Renal cortex interstitium (tissue), 15 donors: ENCODE measurements at places on chromosomes 5 and 9.

GRCh38 chr5:59218424-59219045 is 635.7 kb downstream of the RAB3C start:
- DNase-seq = no peak

GRCh38 chr5:168897387-168898122 is 318.4 kb upstream of the PANK3 start:
- DNase-seq = no peak

DNA sequence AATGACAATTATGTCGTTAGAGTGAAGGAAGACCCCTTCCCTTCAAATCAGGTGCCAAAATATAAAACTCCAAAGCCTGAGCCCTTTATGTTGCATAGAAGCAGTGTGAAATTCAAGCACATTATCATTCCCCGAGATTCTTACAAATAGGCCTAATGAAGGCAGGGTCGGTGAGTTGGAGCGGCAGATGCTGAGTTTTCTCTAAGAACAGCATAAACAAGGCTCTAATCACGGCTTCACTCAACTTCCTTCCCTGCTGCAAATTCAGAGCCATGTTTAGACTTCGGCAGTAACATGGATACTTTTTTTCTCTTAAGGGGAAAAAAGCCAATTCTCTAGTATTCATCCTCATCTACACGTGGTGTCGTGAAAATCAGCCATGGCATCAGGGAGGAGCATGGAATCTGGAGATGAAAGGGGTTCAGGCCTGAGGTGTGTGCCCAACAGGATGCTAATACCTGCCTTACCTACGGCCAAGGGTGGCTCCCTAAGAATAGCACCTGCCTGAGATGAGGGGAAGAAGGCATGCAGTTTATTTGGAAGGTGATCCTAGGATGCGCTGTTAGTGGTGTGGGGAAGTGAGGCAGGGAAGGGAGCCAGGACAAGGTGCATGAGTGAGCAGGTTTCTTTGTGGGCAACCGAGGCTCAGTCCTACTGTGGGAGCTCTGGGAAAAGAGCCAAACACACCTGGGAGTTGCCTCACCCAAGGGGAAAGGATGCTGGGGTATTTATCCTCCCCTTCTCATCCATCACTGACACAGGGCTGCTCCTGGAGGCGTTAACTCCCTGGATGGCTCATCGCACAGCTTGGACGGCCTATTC is 146.8 kb upstream of the TBC1D2 start:
- DNase-seq = no peak

- DNase-seq = no peak
Measured at GRCh38 chr5:14571901-14572300, 9.7 kb upstream of the OTULINL start.

- DNase-seq = no peak
Measured at GRCh38 chr5:124819201-124819600, 72.8 kb upstream of the ZNF608 start.

GRCh38 chr5:178625679-178626483 is 969 bp downstream of the CLK4 start:
- peak; percentile 38 for DNase-seq

GRCh38 chr5:6251565-6252102 is 126.7 kb downstream of the MED10 start:
- DNase-seq = no peak

GRCh38 chr5:135443161-135443960 is 3.8 kb downstream of the DCANP1 start:
- DNase-seq = no peak

DNA sequence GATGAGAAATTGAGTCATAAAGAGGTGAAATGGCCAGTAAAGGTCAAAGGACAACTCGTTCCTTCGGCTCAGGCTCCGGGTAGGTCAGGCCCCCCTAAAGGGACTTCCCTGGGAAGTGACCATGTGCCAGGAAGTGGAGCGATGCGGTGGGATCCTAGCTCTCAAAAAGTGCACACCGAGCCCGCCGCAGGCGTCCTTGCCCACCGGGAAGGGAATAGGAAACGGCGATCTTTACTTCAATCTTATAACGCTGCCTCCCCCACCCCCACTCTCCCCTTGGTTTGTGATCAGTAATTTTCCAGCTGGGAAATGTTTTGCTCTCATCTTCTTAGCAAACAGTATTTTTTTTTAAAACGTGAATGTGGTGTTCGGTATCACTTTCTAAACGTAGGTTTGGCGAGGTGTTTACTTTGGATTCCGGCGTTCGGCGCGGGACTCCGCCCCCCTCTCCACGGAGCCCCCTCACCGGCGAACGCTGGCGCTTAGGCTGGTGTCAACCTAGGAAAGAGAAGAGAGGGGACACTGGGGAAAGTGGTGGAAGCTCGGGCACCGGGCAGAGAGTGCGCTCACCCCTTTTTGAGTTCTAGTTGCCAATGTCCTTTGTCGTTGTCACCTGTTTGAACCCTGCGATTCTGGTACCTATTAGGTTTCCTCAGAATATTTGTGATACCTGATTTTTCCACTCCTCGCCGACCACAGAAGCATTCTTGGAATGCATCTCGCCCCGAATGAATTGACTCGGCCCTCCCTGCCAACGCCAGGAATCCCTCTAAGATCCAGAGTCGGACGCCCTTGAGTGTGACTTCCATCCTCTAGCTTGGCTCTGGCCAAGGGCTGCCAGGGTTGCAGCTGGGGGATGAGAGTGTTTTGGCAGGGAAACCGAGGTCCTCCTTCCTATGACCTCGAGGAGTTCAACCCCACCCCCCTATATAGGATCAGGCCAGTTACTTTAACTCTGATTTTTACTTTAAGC is 1.8 kb upstream of the KLF4 start:
- DNase-seq = no peak

- no peak for DNase-seq
Measured at GRCh38 chr9:9623506-9623905, 989.3 kb downstream of the PTPRD start.

- DNase-seq = no peak
Measured at GRCh38 chr9:28832168-28832770, 1259.0 kb upstream of the C9orf72 start.

DNA sequence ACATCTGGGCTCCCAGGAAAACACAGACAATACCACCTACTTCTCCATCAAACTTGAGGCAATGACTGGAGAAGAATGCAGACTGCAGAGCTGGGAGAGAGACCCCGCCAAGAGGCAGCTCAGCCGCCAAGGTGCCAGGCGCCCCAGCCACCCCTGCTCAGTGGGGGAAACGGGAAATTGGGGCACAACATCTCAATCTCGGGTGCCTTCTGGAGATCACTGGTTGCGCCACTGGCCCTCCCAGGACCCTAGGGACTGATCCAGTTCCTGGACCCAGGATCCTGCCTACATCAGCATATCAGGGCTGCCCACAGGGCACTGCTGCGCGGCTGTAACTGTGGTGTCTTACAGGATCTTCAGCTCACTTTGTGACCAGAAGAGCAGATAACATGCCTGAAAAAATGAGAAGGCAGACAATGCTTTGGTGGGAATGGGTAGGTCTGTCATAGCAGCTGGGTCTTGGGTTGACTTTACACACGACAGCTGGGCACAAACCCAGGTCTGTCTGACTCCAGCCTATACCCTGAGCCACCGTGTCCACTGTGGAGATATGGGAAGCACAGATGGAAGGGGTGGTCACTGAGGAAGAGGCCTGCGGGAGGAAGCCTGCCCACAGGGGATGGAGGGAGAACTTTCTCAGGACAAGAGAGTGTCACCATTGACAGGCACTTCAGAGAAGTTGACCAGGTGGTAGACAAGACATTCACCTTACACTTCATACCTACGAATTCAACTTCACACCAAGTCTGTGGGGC is 135.2 kb upstream of the RAPGEF1 start:
- DNase-seq = no peak

GRCh38 chr9:2093920-2094597 is 78.9 kb downstream of the SMARCA2 start:
- DNase-seq = no peak

GRCh38 chr5:179313849-179314521 is 31.3 kb downstream of the ADAMTS2 start:
- no peak for DNase-seq

DNA sequence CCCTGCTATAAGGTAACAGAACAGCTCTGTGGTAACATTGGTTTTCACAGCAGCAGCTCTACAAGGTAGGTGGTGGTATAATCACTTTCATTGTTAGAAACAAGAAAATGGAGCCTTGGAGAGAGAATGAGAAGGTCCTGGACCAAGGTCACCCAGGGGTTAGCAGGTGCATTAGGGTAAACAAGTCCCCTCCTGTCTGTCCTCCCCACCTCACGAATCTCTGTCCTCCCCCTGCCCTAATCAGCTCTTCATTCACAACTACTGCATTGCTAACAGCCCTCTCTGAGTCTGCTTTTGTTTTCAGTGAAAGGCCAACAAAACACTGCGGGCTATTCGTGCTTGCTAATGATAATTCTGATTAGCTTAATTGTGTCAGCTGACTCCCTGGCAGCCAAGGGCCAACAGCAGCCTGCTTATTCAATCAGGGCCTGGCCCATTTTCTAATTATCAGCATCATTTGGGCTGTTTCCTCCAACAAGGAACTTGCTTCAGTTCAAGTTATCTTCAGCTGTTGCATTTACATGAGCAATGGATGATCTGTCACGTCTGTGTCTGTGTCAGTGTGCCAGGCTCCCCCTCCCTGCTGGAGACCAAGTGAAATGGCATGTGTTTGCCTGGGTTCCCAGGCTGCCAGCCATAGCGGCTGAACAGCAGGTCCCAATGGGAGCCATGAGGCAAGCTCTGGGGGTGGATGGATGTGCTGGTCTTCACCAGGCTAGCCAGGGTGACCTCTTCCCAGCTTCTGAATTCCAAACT is 56.7 kb upstream of the EQTN start:
- DNase-seq = no peak

- DNase-seq = no peak
Measured at GRCh38 chr5:31827867-31828266, 188.9 kb downstream of the PDZD2 start.

DNA sequence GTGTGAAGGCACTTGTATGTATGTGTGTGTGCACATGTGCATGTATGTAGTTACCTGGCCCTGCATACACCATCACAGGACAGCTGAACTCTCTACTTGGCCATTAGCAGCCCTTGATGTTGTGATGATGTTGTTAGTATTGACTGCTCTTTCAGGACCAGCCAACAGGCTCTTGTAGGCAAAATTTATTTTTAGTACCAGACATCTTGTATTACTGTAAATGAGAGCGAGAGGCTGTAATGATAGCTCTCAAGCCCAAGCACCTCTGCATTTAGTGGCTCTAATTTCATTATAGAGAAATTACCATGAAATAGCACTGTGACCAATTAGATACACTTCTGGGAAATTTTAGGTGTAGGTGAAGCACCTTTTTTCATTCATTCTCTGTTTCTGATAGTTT is 158.0 kb downstream of the SMARCA2 start:
- DNase-seq = no peak

DNA sequence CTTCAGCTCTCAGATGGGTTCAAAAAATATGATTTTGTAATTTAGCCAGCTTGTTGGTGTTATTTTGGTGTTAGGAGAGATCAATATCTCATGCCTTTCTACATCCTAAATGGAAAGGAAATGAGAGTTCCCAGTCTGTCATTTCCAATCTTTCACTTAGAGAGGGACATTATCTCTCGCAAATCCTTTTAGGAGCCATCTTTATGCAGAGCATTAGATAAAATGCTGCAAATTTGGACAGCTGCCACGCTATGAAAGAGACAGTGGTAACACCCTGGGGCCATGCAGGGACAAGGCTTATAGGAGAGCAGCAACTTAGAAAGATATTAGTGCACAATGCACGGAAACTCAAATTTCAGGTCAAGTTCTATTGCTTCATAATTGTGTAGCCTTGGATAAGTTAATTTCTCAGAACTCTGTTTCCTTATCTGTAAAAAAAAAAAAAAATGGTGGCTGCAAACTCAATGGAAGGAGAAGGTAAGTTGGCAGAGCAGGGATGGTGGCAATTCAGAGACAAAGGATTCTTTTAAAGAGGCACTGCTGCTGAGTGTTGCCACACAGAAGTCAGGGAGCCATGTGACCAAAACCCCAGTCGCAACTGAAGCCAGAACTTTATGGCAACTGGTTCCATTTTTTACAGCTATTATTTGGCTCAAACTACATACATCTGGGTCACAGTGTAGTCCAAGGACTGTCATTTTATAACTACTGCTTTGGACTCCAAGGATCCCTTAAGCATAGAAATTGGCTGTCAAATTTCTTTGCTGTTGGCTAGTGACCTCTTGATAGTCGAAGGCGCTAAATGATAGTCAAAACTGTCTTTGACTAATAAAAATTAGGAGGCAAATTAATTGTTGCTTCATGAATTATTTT is 210.2 kb downstream of the FRMD3 start:
- DNase-seq = no peak

DNA sequence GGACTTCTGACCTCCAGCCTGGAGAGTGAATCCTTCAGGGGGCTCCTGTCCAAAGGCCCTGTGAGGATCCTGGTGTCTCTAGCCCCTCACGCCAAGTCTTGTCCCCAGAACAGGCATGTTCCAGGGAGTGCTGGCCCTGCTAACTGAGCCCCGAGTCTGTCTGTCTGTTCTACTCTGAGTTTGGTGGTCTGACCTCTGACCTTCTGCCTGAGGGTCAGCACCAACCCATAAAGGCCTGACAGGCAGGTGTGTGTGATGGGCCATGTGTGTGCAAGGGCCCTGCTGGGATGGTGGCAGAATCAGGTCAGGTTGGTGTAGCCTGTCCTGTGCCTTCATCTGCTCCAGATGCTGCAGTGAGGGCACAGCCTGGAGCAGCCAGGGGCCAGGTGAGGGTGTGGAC is 46.3 kb downstream of the PHF2 start:
- DNase-seq = no peak

DNA sequence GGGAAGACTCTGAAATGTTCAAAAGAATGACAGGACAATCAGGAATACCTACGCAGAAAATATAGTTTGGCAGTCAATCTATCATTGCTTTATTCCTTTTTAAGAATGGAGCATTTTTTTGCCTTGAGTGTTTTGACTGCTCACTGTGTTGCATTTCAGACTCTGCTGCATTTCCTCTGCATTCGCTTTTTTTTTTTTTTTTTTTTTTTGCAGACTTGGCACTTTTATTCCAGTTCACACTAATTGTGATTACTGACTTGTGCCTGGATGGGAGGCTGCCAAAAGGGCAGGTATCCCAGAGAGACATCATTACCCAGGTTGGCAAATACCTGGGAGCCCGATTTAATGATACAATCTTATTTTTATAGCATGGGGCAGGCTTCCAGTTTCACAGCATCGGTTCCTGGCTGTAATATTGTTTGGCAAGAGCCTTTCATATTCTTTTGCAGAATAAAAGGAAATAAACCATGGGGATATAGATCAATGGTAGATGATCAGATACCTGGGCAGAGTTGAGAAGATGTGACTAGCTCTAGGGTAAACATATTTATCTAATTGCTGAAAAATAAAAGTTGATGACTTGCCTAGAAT is 1132.6 kb downstream of the MAT2B start:
- DNase-seq = no peak

- DNase-seq = no peak
Measured at GRCh38 chr5:14178671-14179211, 35.6 kb downstream of the TRIO start.

GRCh38 chr9:85729882-85730281 is 11.9 kb downstream of the AGTPBP1 start:
- no peak for DNase-seq

GRCh38 chr9:132877824-132878694 is at the start of gene AK8:
TSS of gene AK8 (minus strand) at chr9:132878284. CDS start at chr9:132878255, 29 bp downstream.
- peak; percentile 68 for DNase-seq

- DNase-seq = no peak
Measured at GRCh38 chr5:159905496-159905895, 10.8 kb upstream of the ADRA1B start.
